ENCODE measurements at places on chromosomes 6 and 20.

DNA sequence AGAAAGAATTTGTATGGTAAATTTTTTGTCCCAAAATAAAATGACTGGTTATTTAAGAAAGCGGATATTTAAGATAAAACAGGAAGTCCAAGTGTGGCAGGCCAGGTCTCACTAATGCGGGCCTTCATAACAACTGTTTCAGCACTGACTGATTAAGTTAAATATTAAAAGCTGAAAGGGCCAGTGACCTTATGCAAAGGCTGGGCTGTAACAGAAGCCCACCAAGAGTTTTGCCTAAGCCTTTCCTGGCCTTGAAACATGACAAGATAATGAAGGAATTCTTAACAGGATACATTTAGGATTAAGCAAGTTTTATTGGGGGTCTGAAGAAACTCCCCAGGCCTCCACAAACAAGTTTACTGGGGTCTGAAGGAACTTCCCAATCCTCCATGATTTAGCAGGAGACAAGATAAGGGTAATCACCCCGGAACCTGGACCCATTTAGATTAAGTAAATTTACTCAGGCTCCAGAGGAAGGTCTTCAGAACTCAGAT is 36.3 kb downstream of the ZNF133 start:
- DNase-seq: no peak

DNA sequence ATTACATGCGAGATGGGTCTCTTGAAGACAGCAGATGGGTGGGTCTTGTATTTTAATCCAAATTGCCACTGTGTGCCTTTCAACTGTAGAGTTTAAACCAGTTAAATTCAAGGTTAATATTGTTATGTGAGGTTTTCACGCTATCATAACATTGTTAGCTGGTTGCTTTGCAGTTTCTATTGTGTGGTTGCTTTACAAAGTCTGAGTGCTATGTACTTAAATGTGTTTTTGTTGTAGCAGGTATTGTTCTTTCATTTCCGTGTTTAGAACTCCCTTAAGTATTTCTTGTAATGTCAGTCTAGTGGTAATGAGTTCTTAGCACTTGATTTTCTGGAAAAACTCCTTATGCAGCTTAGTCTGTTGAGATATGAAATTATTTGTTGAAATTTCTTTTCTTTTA is 193.3 kb downstream of the MOXD1 start:
- no peak for DNase-seq

DNA sequence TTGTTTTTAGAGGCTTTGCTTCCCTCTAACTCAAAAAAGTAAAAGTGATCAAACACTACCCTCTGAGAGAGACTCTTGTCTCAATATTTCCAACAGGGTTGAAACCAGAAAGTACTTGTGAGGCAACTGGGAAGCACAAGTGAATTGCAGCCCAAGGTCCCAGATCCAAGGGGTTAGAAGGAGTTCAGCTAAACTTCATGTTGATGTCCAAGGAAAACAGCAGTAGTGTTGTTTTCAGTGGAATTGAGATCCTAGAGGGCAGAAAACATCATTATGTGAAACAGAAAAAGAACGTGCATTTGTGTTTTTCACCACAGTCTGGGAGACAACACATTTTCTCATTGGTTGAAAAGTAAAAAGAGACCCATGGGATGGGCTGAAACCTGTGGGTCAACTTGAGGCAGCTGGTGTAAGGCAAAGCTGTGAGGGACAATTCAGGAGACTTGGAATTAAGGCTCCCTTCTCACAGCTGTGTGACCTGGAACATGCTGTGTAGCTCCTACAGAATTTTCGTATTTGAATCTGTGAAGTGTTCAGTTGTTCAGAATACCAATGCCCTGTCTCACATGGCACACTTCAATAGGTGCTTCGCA is 508.3 kb downstream of the BMP2 start:
- no peak for DNase-seq

DNA sequence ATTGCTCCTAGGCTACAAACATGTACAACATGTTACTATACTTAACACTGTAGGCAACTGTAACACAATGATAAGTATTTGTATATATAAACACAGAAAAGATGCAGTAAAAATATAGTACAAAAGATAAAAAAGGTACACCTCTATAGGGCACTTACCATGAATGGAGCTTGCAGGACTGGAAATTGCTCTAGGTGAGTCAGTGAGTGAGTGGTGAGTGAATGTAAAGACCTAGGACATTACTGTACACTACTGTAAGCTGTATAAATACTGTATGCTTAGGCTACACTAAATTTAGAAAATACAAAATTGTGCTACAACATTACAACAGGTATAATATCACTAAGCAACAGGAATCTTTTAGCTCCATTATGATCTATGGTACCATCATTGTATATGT is 312.0 kb upstream of the PREP start:
- no peak for DNase-seq

DNA sequence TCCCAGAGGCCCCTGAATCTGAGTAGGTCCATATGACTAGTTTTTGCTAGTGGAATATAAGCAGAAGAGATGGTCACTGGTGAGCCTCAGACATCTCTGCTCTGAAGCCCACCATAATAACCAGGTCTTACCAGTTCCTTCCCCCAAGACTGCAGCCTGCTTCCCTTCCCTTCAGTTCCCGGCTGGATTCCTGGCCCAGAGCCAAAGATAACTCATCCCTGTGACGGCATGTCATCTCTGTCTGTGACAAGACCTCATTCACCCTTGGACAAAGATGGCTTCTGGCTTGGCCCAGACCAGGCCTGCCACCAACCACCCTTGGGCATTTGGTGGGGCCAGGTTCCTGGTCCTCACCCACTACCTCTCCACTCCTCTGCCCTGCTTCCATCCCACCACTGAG is 145.5 kb upstream of the TOP1 start:
- DNase-seq: no peak

DNA sequence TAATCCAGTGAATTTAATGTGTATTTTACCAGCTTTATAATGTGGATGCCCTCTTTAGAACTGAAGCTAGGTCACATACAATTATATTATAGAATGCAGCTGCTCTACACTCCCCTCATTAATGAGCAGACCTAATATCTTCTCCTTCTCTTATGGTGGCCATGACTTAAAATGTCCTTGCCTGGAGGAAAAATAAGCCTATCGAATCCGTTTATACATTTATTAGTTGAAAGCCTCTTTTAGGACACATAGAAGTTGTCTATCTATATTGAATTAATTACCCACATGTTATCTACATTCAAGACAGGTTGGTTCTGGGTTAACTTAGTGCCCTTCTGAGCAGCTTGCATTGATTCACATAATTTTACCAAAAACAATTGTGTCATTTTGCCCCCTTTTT is 1716.8 kb downstream of the HACE1 start:
- DNase-seq: no peak

- peak; percentile 51 for DNase-seq
These were observed 186.7 kb downstream of the GJA10 start for GRCh38 chr6:90080876-90081481.

GRCh38 chr6:92989656-92990055 is 429.7 kb downstream of the EPHA7 start:
- no peak for DNase-seq

GRCh38 chr20:24452498-24453127 is 16.8 kb upstream of the SYNDIG1 start:
- DNase-seq: no peak

- DNase-seq: no peak
These were observed 20.9 kb downstream of the TTI1 start for GRCh38 chr20:38012332-38012731.

GRCh38 chr20:52889225-52889624 is 82.9 kb upstream of the TSHZ2 start:
- no peak for DNase-seq

DNA sequence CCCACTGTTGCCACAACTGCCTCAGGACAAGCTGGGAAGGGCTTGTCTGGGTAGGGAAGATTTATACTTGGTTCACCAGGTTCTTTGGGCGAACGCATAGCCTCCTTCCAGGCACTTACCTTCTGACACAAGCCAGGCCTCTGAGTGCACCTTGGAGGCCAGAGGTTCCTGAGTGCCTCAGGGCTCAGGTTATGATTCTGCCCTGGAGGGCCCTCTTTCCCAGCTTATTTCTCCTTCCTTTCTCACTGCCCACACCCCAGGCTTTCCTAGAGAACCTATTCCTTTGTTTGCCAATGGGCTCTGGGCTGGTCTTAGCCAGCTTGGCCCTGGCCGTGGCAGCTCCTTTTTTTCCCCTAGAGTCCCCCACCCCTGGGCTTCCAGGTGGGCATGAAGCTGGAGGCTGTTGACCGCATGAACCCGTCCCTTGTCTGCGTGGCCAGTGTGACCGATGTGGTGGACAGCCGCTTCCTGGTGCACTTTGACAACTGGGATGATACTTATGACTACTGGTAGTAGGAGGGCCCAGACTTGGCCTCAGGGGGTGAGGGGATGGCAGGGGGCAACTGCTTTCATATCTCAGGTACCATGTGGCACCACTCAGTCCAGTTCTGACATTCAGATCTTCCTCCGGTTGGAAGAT is 25.0 kb downstream of the L3MBTL1 start:
- DNase-seq: no peak

DNA sequence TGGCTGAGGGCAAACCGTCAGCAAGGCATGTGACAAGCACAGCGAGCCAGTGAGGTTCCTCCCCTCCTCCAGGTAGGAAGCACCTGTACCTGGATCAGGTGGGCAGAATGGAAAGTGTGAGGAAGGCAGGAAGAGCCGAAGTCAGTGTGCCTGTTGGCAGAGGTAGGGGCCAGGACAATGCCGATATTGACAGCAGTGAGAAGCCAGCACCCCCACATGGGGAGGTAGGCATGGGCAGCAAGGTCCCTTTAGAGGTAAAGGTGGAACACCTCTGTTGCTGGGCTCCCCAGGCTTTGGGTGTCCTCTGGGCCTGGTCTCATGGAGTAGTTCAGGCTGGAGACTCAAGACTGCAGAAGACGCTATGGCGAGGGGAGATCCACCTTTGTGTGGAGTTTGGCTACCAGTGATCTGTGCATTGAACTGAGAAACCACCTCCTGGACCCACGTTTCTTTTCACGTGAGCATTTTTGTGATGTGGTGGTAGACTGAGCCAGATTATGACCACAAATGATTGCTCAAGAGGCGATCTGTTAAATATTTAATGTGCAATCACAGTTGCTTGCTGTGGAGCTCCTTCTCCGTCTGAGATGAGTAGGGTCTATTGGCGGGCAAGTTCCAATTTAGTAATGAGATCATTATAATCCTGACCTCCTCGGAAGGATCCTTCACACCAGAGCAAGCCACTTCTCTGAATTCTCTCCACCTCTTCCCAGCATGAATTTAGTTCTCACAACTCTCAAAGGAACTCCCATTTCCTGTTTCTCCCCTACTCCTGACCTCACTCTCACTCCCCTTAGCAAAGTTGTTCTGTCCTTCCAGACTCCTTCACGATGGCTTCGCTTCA is 174.8 kb downstream of the CDH26 start:
- no peak for DNase-seq

GRCh38 chr20:35240083-35240810 is 13.8 kb downstream of the MMP24 start:
- DNase-seq: no peak

- no peak for DNase-seq
These were observed 512.6 kb upstream of the SLC35B3 start for GRCh38 chr6:8947900-8948299.

DNA sequence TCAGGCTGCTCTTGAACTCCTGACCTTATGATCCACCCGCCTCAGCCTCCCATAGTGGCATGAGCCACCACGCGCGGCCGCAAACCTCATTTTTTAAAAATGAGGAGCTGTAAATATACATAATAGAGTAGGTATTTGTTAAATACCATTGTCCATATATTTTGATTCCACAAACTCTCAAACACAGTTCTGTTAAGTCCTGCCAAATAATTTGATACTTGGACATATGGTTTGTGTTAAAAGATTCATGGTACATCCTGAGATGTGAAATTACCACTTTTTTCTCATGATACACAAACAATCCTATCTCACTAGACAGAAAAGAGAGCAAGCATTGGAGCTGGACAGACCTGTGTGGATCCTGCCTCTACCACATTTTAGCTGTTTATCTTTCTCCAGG is 334.1 kb upstream of the KCNQ5 start:
- DNase-seq: no peak

GRCh38 chr6:6931071-6932025 is 176.4 kb upstream of the RREB1 start:
- DNase-seq: no peak

DNA sequence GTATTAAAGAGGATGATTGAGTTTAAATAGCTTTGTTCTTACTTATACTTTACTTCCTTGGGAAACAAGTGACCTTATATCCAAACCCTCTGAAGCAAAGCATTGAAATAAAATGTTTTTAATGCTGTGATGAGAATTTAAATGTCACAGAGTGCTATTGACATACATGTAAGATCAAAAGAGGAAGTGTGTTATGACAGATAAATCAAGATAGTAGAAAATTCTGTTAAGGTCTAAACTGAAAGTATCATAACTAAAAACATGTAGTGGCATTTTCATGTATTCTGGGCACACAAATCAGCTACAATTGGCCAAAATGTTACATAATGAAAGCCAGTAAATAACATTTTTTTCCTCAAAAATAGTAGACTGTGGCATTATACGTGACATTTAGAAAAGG is 318.0 kb downstream of the GRIK2 start:
- DNase-seq: no peak

GRCh38 chr20:36544134-36545018 is 3.1 kb downstream of the MYL9 start:
- DNase-seq: no peak

GRCh38 chr20:62226707-62227590 is 6.9 kb upstream of the HRH3 start:
- DNase-seq: no peak

DNA sequence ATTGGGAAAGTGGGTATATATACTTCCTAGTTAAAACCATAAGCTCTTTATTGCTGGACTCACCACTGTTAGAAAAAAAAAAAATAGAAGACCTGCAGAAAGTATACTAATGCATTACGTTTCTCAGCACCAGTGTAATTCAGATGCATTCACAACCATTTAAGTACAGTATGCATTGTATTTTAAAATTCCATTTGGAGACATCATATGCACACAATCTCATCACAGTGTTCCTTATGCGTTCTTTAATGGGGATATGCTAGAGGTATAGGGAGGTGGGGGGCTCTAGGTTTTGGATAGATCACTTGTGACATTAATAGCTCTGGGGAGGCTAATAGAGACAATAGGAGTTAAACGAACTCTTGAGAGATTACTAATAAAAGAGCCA is 9.4 kb downstream of the TFAP2A start:
- DNase-seq: no peak

DNA sequence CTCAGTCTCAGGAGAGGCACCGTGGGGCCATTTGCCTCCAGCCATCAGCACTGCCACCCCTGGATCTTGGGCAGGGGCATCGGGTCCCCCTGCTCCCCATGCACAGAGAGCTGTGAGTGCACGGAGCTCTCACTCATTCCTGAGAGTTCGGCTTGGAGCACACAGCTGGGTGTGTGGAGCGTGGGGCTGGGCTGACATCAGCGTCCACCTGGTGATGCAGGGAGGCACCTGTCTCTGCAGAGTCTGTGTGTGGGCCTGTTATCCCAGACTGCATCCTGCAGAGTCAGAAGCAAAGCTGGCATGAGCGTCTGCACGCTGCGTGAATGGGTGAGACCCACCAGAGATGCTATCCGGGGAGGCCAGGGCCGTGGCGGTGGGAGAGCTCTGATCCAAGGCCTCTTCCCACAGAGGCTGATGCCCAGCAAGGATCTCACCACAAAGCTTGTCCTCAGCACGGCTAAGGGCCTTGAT is 248.8 kb upstream of the AFDN start:
- no peak for DNase-seq
